Nasal cavity respiratory epithelium epithelial cell of viscerocranial mucosa (primary cell): ENCODE measurements at places on chromosomes 7 and 10. TPM values are rescaled to one million over a fixed set of nuclear protein-coding genes. Genes with fewer than 3 reads are reported as not detected.

Gene MYL10
- total RNA-seq: not detected in 2 replicates

Gene HABP2
- 0.07 TPM in 1 of 2 replicates, not detected in the other for total RNA-seq

Gene RPP30
- 25.6 and 29.7 TPM in 2 replicates for total RNA-seq

Gene PRR15
- 0.85 and 4.4 TPM in 2 replicates for total RNA-seq

Gene SMO
- 3.1 and 16.1 TPM in 2 replicates for total RNA-seq

Gene AGAP5
- 1.7 and 3.7 TPM in 2 replicates for total RNA-seq

Gene STOX1
- total RNA-seq: under 0.01 and 0.07 TPM in 2 replicates

Gene KCND2
- total RNA-seq: not detected in 2 replicates

Gene VWDE
- 3.1 and 3.8 TPM in 2 replicates for total RNA-seq

Gene PWWP2B
- 42.7 and 43.1 TPM in 2 replicates for total RNA-seq

Gene GRID1
- 0.21 TPM in 1 of 2 replicates, not detected in the other for total RNA-seq

Gene VPS37D
- 1.0 and 1.3 TPM in 2 replicates for total RNA-seq

Gene TFPI2
- total RNA-seq: 1.7 and 5.8 TPM in 2 replicates

Gene STEAP1
- total RNA-seq: 9.9 and 20.1 TPM in 2 replicates

Gene ZNRF2
- 21.9 and 31.3 TPM in 2 replicates for total RNA-seq

Gene CROT
- total RNA-seq: 10.3 and 31.6 TPM in 2 replicates

Gene CTTNBP2
- 0.34 and 1.2 TPM in 2 replicates for total RNA-seq

Gene TMEM168
- 36.6 and 57.0 TPM in 2 replicates for total RNA-seq

Gene PIK3CG
- under 0.01 TPM in 1 of 2 replicates, not detected in the other for total RNA-seq

Gene DRGX
- not detected in 2 replicates for total RNA-seq

Gene CELF2
- total RNA-seq: 4.8 and 5.5 TPM in 2 replicates

Gene TAC1
- under 0.01 TPM in 1 of 2 replicates, not detected in the other for total RNA-seq

Gene GPR26
- under 0.01 TPM in 1 of 2 replicates, not detected in the other for total RNA-seq

Gene TAS2R41
- 0.07 TPM in 1 of 2 replicates, not detected in the other for total RNA-seq

Gene SYT15
- total RNA-seq: under 0.01 and 0.14 TPM in 2 replicates

Gene PLXNA4
- under 0.01 TPM in 2 replicates for total RNA-seq

Gene BTBD16
- total RNA-seq: under 0.01 and 0.07 TPM in 2 replicates

Gene CRCP
- 47.0 and 47.8 TPM in 2 replicates for total RNA-seq

Gene ATRNL1
- total RNA-seq: under 0.01 and 0.43 TPM in 2 replicates

Gene NKX1-2
- total RNA-seq: 1.4 and 2.9 TPM in 2 replicates

Gene TMEM140
- under 0.01 and 1.8 TPM in 2 replicates for total RNA-seq

Gene NKX2-3
- total RNA-seq: not detected in 2 replicates

Gene STEAP1B
- 1.6 and 5.5 TPM in 2 replicates for total RNA-seq

Gene ZNF32
- 23.2 and 39.9 TPM in 2 replicates for total RNA-seq

Gene DENND10
- total RNA-seq: 48.5 and 72.3 TPM in 2 replicates

Gene AZGP1
- 1.0 and 1.3 TPM in 2 replicates for total RNA-seq

Gene FAM131B
- 0.34 and 0.36 TPM in 2 replicates for total RNA-seq

Gene CPED1
- total RNA-seq: 0.50 TPM in 1 of 2 replicates, not detected in the other

Gene PSPH
- 186 and 252 TPM in 2 replicates for total RNA-seq

Gene FRAT1
- 0.68 and 1.1 TPM in 2 replicates for total RNA-seq

Gene TSPAN13
- 26.6 and 41.0 TPM in 2 replicates for total RNA-seq

Gene SLC13A1
- total RNA-seq: not detected in 2 replicates

Gene ZNF25
- total RNA-seq: 9.7 and 10.9 TPM in 2 replicates

Gene SGPL1
- total RNA-seq: 129 and 145 TPM in 2 replicates

Gene GIMAP5
- total RNA-seq: not detected in 2 replicates

Gene OR6B1
- total RNA-seq: not detected in 2 replicates

Gene GPR15LG
- under 0.01 and 1.2 TPM in 2 replicates for total RNA-seq

Gene VSIR
- 9.8 and 9.9 TPM in 2 replicates for total RNA-seq

Gene PNLIPRP1
- total RNA-seq: not detected in 2 replicates

Gene PPP1R3A
- not detected in 2 replicates for total RNA-seq

Gene GRB10
- 40.0 and 87.8 TPM in 2 replicates for total RNA-seq

Gene ITGB8
- 7.9 and 80.3 TPM in 2 replicates for total RNA-seq

Gene MKI67
- total RNA-seq: 0.14 and 0.34 TPM in 2 replicates

Gene TET1
- total RNA-seq: under 0.01 and 1.4 TPM in 2 replicates
